Body of pancreas (tissue), 4 donors: ENCODE measurements at places on chromosomes 11 and 22. TPM values are rescaled to one million over a fixed set of nuclear protein-coding genes. Genes with fewer than 3 reads are reported as not detected.

DNA sequence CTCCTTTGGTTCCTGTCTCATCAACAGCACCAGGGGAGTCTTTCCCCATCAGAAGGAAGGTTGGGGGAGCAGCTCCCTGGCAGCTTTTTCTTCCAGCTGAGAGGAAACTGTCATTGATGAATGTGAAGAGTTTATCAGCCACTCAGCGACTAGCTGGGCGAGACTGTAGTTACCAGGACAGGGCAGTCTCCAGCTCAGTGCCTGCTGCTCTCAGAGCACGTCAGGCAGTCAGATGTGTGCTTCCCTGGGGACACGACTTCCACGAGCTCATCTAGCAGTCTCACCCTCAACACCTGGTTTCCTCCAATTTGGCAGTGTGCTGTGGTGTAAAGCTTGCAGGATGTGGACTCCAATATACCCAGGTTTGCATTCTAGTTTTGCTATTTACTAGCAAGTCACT lies 12.5 kb upstream of the C1QTNF4 start:
- no peaks in the 10 kb centered on the region for H3K36me3 ChIP-seq
- no peak overlapping the region for H3K27ac ChIP-seq
- H3K4me3 ChIP-seq = no peak overlapping the region
- peaks cover 12% of the 10 kb centered on the region for H3K4me1 ChIP-seq
- DNase-seq = no peak

DNA sequence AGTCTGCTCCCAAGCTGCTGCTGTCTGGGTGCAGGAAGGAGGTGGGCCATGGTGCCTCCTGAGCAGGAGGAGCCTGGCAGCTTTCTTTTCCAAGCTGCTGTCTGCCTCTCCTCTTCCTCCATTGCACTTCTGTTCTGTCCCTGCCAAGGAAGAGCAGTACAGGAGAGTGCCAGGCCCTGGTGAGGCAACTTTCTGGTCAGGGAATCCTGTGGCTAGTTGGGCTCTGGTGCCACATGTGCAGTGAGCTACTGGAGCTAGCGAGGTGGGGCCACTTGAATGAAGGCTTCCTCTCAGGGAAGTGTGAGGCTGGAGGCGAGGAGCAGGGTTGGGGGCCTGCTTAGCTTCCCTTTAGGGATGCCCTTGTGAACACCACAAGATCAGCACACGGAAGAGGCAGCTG lies 90.0 kb downstream of the TSPAN18 start:
- no peaks in the 10 kb centered on the region for H3K36me3 ChIP-seq
- no peak overlapping the region for H3K27ac ChIP-seq
- no peaks in the 10 kb centered on the region for H3K27me3 ChIP-seq
- no peak for DNase-seq
- H3K4me1 ChIP-seq = no peaks in the 10 kb centered on the region

DNA sequence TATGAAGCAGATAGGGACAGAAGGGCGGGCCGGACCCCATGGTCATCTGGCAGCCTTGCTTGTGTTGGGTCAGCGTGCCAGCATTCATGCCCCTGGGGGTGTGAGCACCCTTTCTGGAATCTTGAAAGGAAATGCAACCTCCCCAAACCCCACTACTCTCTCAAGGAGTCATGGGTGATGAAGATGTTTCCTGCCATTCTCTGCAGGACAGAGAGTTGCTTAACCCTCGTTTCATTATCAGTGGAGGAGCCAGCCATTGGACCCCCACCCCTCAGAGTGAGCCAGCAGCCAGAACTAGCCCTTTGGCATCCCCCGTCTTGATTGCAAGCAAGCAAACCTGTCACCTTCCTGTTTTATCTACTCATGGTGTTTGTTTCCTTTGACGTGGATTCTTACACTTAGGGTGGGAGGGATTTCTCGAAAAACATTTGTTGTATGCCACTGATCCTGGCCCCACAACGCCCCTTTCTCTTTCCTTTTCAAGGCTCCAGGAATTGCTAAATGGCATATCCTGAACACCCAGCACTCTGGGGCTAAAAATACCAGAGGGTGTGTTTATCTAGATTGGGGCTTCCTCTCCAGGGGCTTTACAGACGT lies 258.3 kb downstream of the ETS1 start:
- H3K4me1 ChIP-seq = no peaks in the 10 kb centered on the region
- no peak overlapping the region for H3K4me3 ChIP-seq
- H3K27me3 ChIP-seq = no peaks in the 10 kb centered on the region
- no peak for DNase-seq
- H3K36me3 ChIP-seq = no peaks in the 10 kb centered on the region

- H3K27ac ChIP-seq = no peak overlapping the region
- no peak overlapping the region for H3K4me3 ChIP-seq
- H3K4me1 ChIP-seq = no peaks in the 10 kb centered on the region
- H3K27me3 ChIP-seq = no peaks in the 10 kb centered on the region
Observed at GRCh38 chr11:9155930-9156329, 64.5 kb upstream of the SCUBE2 start.

- no peaks in the 10 kb centered on the region for H3K27me3 ChIP-seq
- H3K27ac ChIP-seq = no peak overlapping the region
- no peaks in the 10 kb centered on the region for H3K4me1 ChIP-seq
- no peak overlapping the region for H3K4me3 ChIP-seq
Observed at GRCh38 chr11:121648306-121648705, 195.5 kb upstream of the SORL1-AS1 start.

- H3K36me3 ChIP-seq = no peaks in the 10 kb centered on the region
- peak; percentile 72 for DNase-seq
- peaks cover 82% of the 10 kb centered on the region for H3K4me1 ChIP-seq
Observed at GRCh38 chr22:43011079-43011478, 3.9 kb downstream of the PACSIN2 start.

DNA sequence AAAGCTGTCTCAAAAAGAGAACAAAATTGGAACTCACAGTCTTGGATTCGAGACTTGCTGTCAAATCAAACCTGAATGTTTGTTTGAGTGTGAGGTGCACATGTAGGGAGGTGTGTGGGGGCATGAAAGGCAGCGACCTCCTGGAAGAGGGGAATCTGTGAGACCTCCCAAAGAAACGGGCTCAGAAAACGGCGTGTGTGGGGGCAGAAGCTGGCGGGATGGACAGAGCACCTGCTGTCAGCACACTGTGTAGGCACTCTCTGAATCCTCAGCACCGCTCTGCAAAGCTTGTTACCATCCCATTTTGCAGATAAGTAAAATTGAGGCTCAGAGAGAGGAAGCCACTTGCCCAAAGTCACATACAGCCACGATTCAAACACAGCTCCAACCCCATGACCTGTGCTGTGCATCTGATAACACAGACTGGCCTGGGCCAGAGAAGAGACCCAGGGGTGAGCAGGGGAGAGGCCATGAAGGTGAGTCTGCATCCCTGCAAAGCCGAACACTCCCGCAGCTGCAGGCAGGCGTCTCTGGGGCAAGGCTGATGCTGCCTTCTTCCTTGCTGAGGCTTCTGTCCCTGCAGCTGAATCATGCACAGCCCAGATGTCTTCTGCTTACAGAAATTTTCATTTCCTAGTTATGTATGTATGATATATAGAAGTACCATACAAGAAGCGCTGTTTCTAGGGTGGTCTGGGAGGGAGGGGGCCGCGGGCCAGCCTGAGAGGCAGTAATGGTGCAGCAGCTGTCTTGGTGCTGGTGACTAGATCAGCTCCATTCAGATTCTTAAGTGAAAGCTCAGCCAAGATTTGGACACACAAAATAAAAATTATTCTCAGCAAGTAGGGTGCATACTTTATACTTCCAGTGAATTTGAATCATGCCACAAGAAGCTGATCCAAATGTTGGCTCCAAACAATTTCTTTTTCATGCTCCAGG lies 67.3 kb upstream of the SHISAL1 start:
- no peak overlapping the region for H3K4me3 ChIP-seq
- DNase-seq = peak; percentile 2
- no peaks in the 10 kb centered on the region for H3K36me3 ChIP-seq
- H3K27me3 ChIP-seq = no peaks in the 10 kb centered on the region
- H3K27ac ChIP-seq = no peak overlapping the region

The OR5D16 gene
- not detected for total RNA-seq

The KRTAP5-7 gene
- not detected for total RNA-seq
